ENCODE measurements at places on chromosomes 7 and 10. TPM values are rescaled to one million over a fixed set of nuclear protein-coding genes. Genes with fewer than 3 reads are reported as not detected.
A peak's percentile ranks its signal among the peaks of the same experiment; 100 is the strongest.

AKR1D1 gene
- total RNA-seq, result not detected

TRIM74 gene
- total RNA-seq, result not detected

ZNF479 gene
- not detected for total RNA-seq

SPAG6 gene
- not detected for total RNA-seq

OR9A2 gene
- not detected for total RNA-seq

- no peak overlapping the region for H3K27ac ChIP-seq
- no peaks in the 10 kb centered on the region for H3K27me3 ChIP-seq
- H3K36me3 ChIP-seq, result no peaks in the 10 kb centered on the region
- no peak for DNase-seq
Measured at GRCh38 chr7:12738665-12739064, 51.2 kb downstream of the ARL4A start.

DNA sequence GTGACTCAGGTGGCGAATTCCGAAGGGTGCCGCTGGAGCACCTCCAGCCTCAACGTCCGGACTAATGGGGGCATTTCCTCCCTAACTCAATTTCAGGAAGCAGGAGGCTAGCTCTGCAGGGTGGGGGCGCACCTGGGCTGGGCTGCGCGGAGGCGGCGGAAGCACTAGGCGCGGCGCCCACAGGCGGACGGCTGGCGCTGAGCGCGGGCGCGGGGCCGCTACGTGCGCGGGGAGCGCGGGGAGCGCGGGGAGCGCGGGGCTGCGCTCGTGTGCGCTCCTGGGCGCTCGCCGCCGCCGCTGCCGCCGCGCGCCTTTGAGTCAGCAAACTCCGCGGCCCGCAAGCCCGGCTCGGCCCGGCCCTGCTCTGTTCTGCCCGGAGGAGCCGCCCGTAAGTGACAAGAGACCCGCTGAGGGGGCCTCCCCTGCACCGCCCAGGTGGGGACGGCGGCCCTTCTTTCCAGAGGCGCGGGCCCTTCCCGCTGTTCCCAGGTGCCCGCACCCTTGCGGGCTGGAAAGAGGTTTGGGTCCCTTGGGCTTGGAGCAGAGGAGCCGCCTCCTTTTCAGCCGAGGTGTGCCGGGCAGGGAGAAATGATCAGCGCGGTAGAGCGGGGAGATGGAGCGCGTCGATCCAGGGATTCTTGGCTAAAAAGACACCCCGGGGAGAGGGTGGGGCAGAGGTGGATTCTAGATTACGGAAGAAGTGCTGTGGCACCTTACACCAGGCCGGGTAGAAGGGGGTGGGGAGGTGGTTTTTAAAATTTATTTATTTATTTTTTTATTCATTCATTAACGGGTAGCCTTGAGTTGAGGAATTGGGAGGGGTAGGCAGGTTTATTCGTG, at the start of gene SNX10:
TSS of gene SNX10 (plus strand) at position 164 of the 840 bp plus-strand sequence. CDS start 54,581 bp downstream, outside the sequence.
- H3K27ac ChIP-seq, result peak within 1 kb of the TSS; percentile 20
- peaks cover 21% of the 10 kb centered on the region for H3K36me3 ChIP-seq

Data from Calu3 (cell line).